ENCODE measurements at places on chromosomes 3 and 15.
A peak's percentile ranks its signal among the peaks of the same experiment; 100 is the strongest.

DNA sequence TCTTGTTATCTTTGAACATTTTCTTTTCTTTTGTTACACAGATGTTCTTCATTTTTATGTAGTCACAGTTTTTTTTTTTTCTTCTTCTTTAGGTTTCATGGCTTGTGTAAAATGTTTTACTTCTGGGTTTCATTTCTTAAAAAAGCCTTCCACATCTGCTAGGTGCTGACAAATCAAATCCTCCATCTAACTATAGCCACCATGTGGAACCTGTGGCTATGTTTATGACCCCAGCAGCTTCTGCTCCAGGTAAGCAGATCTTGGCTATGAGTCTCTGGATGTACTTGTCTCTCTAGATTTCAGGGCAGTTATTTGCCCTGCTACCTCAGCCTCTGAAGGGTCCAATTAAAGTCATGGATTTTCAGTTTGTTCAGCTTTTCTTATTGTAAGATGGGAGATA lies 44.5 kb downstream of the OXSM start:
- DNase-seq = no peak

DNA sequence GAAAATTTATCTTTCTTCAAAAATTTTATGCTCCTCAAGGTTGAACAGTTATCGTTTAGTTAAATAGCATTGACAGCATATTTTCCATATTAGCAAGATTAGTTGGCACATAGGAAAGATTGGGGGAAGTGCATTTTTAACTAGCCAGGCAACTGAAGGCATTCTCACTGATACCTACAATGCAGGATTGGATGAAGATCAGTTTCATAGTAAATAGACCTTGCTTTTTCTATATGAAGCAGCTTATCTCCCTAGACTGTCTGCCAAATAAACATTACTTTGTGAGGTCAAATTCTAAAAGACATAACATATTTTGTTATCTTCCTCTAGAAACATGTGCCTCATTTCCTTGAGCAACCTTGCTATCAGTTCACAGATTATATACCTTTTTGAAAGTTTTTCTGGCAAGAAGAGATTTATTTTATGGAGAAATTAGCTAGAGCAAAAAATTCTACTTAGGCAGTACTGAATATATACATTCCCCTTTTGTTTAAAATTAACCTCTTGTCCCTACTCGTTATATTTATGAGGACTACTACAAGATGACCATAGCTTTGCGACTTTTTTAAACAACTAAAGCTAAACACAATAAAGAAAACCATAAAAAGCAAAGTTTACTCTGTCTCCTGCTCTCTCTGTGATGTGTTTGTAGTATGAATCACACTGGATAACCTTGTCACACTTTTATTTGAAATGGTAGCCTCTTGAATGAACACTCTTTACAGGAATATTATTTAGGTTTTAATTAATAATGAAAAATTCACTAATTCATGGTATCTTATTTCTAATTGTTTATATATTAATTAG lies 654.9 kb upstream of the TBL1XR1 start:
- no peak for DNase-seq

GRCh38 chr3:55246033-55246432 lies 241.1 kb downstream of the WNT5A start:
- DNase-seq = no peak

GRCh38 chr15:72237853-72238224 lies 6.8 kb upstream of the PKM start:
- no peak for DNase-seq

DNA sequence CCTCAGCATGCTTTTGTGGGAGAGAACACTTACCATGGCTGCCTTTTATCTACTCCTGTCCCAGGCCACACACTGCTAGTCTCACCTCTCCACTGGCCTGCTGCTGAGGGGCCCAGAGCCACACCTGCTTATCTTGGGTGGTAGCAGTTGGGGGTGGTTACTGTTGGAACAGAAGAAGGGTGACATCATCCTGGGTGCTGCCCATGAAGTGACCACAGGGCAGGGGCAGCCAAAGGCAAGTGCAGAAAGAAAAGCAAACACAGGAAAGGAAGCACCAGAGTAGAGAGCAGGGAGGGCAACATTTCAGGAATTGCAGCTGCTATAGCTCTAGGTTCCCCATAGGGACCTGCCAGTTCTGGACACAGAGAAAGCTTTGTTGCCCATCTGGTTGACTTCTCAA lies 345.2 kb downstream of the VPS13C start:
- no peak for DNase-seq

GRCh38 chr3:178900029-178900646 lies 171.5 kb downstream of the ZMAT3 start:
- no peak for DNase-seq

GRCh38 chr15:67838789-67839332 lies 984 bp downstream of the RNU6-1 start:
- DNase-seq = no peak

DNA sequence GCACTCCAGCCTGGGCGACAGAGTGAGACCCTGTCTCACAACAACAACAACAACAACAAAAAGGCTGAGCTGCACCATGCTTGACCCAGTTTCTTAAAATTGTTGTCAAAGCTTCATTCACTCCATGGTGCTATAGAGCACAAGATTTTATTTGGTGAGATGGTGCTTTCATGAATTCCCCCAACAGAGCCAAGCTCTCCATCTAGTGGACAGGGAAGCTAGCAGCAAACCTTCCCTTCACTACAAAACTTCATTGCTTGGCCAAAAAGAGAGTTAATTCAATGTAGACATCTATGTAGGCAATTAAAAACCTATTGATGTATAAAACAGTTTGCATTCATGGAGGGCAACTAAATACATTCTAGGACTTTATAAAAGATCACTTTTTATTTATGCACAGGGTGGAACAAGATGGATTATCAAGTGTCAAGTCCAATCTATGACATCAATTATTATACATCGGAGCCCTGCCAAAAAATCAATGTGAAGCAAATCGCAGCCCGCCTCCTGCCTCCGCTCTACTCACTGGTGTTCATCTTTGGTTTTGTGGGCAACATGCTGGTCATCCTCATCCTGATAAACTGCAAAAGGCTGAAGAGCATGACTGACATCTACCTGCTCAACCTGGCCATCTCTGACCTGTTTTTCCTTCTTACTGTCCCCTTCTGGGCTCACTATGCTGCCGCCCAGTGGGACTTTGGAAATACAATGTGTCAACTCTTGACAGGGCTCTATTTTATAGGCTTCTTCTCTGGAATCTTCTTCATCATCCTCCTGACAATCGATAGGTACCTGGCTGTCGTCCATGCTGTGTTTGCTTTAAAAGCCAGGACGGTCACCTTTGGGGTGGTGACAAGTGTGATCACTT lies 2.0 kb downstream of the CCR5 start:
- no peak for DNase-seq

DNA sequence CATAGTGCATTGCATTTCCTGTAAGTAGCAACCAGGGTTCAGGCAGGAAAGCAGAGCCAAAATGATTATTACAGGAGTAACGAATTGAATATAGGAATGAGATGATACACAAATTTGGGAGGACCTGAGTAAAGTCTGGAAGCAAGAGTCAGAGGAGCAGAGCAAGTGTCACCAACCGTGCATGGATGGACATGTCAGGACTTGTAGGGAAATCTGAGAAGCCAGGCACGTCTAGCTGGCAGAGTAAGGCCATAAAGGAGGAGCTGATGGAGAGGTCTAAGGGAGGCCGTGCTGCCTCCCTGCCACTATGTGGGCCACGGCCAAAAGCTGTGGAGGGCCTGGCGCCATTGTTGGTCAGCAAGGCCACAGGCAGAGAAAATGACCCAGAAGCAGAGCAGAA lies 22.4 kb downstream of the GJD2 start:
- no peak for DNase-seq

DNA sequence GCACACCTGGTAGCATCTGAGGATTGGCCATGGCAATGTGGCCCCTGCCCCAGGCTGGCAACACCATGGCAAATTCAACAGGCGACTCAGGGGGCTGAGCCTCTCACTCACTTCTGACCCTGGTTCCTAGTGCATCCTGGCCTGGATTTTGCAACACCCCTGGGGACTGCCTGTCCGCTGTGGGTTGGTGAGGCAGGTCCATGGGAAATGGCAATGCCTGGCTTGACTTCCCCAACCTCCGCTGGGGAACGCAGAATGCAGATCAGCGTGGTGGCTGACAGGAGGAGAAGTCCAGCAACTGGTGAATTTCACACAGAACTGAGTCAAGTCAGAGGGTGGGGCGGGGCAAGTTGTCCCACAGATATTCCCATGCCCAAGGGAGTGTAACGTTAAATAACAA lies 3.9 kb upstream of the PSTPIP1 start:
- no peak for DNase-seq

- DNase-seq = no peak
Measured at GRCh38 chr3:165193366-165194254, 2.6 kb downstream of the SLITRK3 start.

GRCh38 chr3:96480881-96481280 lies 333.5 kb upstream of the EPHA6 start:
- no peak for DNase-seq

GRCh38 chr3:143445118-143445517 lies 325.5 kb downstream of the CHST2 start:
- DNase-seq = no peak

DNA sequence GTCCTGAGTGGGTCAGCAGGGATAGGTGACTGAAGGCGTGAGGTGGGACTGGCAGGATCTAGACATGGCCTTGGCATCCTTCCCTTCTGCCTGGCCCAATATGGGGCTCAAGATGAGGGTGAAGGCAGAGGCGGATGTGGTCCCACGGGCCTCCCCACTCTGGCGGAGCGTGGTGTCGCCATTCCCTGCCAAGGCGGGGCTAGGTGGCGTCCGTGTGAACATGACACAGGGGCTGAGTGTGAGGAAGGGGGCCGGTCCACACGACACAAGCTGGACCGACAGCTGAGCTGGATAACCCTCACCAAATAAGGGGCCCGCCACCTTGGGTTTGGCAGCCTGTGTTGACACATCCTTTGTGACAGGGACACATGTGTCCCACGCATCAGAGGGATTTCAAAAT lies 43.1 kb downstream of the ZNF710 start:
- DNase-seq = no peak

- DNase-seq = no peak
Measured at GRCh38 chr3:49930168-49930690, 618 bp upstream of the MON1A start.

- peak; percentile 22 for DNase-seq
Measured at GRCh38 chr3:7876741-7877297, 624.8 kb upstream of the LMCD1 start.

DNA sequence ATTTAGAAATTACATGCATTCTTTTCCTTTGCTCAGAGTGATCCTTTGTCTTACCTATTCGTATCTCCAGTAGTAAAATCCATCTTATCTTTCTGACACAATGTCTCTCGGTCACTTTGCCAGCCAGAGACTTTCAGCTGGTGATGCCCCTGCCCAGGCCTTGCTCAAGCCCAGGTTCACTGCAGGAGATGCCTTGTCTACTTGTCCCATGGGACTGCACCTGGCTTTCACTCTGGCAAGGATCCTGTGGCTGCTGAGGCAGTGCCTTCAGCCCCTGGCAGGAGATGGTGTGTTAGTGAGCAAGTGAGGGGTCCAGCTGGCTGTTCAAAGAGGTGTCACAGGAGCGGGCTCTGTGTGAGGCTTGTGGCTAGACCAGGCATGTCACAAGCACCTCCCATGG lies 1268.9 kb downstream of the OTOL1 start:
- no peak for DNase-seq

GRCh38 chr3:81308306-81308705 lies 453.1 kb downstream of the GBE1 start:
- no peak for DNase-seq

- no peak for DNase-seq
Measured at GRCh38 chr15:40151991-40152390, 8.9 kb upstream of the BUB1B start.

- DNase-seq = no peak
Measured at GRCh38 chr3:85120879-85121278, 162.1 kb downstream of the CADM2 start.

DNA sequence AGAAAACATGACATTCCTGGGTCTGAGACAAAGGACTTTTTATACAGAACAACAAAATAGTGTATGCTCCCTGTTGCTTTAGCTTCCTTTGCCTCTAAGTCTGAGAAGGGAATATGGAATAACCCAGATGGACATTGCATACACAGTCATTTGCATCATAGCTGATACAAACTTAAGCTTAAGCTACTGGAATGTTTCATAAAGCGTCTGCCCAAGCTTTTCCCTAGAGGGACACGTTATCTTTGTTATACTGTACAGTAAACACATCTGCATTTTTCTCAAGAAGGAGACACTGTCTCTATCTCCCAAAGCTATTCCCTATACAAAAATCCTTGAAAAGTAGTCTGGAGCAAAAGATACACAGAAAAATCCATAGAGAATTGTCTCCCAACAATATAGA lies 775.0 kb downstream of the DIPK2A start:
- no peak for DNase-seq

GRCh38 chr15:68340726-68341671 lies 63.5 kb downstream of the FEM1B start:
- no peak for DNase-seq

DNA sequence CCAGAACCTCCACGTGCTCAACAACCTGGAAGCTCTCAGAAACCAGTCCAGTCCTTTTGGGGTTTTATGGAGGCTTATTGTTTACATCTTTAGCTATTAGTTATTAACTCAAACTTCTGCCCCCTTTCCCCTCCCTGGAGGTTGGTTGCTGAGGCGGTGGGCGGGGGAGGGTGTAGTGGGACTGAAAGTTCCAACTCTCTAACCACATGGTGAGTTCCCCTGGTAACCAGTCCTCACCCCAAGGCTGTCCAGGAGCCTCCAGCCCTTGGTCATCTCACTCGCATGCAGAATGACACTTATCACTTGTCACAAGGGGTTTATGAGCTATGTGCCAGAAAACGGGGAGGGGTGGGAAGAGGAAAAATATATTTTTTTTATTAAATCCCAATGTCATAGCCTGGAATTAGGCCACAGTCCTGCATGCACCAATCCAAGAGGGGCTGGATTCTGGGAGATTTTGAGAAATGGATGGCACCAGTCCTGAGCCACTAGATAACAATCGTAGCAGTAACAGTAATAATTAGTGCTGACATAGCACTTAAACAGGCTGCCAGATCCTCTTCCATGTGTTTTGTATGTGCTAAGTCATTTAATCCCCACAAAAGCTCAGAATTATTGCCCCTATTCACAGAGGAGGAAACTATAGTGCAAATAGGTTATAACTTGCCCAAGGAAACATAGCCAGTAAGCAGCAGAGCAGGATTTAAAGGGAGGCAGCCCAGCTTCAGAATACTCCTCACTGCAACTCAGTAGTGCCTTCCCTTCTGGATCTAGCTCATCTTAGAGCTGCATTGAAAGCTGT lies 85.7 kb downstream of the CRYGS start:
- DNase-seq = no peak
